ENCODE measurements at places on chromosomes 1 and 21.

- peak; percentile 79 for DNase-seq
Measured at GRCh38 chr1:67532452-67533216, 102.4 kb upstream of the SERBP1 start.

GRCh38 chr1:26190373-26190987 is at the start of gene CATSPER4:
Gene CATSPER4 (plus strand): TSS chr1:26190602. CDS start chr1:26190628, 26 bp downstream.
- DNase-seq: no peak

GRCh38 chr21:45421846-45422775 is 17.1 kb downstream of the COL18A1 start:
- no peak for DNase-seq

DNA sequence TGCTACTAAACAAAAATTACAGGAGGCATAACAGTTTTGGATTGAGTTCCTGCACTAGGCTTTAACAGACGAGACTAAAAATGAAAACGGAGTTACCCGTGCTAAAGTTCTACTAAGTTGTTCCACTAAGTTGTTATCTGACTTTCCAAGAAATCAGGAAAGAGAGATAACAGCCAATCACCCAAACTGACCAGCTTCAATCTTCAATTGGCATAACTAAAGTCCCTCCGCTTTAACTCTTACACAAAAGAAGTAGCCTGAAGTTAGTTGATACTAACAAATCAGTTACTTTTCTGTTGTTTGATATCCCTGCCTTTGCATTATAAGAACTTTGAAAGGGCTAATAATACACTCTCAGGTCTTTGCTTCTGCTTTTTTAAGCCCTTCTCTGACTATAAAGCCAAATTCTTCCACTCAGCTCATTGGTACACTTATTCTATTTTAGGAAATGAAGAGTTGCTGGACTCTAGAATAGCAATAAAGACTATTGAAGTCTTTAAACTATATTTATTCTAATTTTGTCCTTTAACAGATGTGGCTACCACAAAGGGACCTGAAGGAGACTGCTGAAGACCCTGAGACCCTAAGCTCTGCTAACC is 61.3 kb downstream of the TESK2 start:
- no peak for DNase-seq

GRCh38 chr1:15039901-15040300 is 113.6 kb upstream of the TMEM51 start:
- DNase-seq: no peak

GRCh38 chr1:67850151-67850551 is 16.9 kb upstream of the GNG12 start:
- no peak for DNase-seq

- no peak for DNase-seq
Measured at GRCh38 chr1:66624412-66625060, 90.6 kb downstream of the SGIP1 start.

DNA sequence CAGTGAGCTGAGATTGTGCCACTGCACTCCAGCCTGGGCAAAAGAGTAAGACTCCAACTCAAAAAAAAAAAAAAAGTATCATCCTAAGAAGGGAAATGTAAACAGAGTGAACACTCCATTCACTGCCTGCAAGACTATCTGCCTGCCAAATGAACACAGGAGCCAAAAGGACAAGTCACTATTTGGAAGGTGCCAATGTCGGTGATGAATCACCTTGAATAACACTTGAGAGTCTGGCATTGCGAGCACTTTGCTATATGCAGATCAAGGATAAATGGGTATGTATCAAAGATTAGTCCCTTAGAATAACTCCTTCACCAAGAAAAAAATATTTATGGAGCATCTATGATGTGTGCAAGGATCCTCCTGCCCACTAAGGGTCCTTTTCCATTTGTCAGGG is 6.6 kb downstream of the UBR4 start:
- no peak for DNase-seq

DNA sequence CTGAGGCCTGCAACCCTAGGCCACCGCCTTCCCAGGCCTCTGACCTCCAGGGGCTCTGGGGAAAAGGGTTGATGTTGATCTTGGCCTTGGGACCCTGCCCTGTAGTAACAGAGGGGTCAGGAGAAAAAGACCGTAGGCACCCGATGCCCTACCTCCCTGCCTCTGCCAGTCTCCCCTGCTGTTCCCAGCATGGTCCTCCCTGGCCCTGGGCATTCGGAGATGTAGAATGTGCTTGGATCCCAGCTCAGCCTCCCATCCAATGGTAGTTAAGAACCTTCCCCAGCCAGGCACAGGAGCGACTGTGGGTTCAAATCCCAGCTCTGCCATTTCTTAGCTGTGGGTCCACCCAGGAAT is 72.0 kb upstream of the TARDBP start:
- no peak for DNase-seq

DNA sequence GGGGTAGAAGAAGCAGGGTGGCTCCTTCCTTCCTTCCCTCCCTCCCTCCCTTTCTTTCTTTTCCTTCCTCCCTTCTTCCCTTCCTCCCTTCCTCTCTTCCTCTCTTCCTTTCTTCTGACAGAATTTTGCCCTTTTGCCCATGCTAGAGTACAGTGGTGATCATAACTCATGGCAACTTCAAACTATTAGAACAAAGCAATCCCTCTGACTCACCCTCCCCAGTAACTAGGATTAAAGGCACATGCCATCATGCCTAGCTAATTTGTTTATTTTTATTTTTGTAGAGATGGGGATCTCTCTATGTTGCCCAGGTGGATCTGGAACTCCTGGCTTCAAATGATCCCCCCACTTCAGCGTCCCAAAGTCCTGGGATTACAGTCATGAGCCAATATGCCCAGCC is 10.0 kb upstream of the RPE65 start:
- no peak for DNase-seq

DNA sequence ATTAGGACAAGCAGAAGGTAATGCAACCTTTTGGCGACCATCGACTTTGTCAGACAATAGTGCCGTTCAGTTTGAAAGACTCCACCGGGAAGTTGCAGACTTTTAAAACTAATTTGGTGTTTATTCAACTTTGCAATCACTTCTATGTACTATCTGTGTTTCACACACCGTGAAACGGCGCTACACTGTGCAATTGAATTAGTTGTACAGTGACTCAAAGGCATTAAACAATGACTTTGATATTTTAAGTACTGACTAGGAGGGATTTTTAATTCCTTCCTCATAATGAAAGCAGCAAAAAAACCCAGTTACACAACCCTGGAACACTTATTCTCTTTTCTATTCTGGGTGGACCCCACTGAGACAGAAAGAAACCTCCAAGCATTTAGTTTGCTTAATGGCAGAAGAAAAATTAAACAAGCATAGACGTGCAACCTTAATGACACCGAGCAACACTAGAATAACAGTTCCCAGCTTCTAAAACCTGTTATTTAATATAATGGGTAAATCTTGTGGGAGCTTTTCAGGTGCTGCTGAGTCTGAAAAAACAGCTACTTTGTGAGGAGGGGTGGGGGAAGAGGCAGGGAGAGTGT is 176.8 kb downstream of the LMO4 start:
- no peak for DNase-seq

DNA sequence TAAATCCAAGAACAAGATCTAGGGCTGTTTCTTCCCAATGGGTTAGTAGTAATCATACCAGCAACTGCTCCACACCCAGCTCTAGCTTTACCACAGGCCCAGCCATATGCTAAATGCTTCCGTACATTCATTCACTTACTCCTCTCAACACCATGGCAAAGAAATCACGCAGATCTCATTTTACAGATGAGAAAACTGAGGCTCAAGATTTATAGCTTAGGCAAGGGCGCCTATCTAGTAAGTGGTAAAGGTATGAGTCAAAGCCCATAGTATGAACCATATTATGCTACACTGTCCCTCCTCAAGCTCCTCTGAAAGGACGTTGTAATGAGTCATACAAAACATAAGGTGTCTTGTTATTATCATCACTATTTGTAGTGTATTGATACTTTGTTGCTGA is 82.2 kb downstream of the NIBAN1 start:
- no peak for DNase-seq

- DNase-seq: no peak
Measured at GRCh38 chr1:173627269-173627668, 7.9 kb upstream of the TEX50 start.

GRCh38 chr1:97875996-97876395 is 44.8 kb downstream of the DPYD start:
- DNase-seq: no peak

GRCh38 chr1:27522432-27523336 is 32.7 kb upstream of the WASF2 start:
- peak; percentile 60 for DNase-seq

- DNase-seq: no peak
Measured at GRCh38 chr1:60942291-60942690, 140.1 kb upstream of the NFIA start.

- DNase-seq: no peak
Measured at GRCh38 chr1:31421371-31422040, 8.5 kb downstream of the SERINC2 start.

GRCh38 chr1:30840904-30841598 is 67.5 kb downstream of the SDC3 start:
- DNase-seq: no peak

All from hippocampal formation (tissue), 2 donors.